NCI-H748 treated with DMSO at 0.1 percent for 48 hours (cell line): ENCODE measurements at places on chromosomes 5 and 9.

DNA sequence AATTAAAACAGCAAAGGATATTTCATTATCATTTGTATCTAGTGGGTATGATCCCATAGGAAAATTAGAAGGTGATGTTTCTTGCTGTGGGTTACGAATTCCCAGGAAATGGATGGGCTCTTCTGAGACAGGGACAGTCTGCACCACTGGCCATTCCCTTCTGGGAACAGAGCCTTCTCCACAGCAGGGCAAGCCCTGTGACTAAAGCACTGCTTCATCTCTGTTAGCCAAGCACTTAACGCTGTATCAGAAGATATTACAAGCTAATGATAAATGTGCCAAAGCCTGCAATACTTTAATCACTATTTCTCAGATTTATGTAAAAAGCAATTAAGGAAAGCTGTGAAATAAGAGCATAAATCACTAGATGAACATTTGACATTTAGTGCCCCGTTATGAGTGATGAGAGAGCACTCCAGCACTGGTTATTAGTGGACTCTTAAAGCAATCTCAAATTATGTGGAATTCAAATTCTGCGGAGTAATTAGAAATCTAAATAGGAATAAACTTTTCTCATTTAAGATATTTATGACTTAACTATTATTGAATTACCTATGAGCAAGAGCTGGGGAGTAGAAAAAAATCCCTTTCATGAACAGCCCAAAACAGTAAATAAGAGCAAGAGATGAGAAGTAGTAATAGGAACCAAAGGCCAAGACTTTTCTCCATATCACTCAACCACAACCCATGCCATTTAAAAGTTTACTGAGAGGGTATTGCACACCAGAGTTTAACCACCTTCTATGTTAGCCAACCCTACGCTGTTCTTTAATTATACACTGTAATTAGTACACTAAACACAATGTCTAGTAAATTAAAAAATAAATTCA lies 49.2 kb downstream of the FAM240B start:
- DNase-seq, result no peak

GRCh38 chr9:107566611-107567061 lies 77.1 kb upstream of the KLF4 start:
- DNase-seq, result no peak

- DNase-seq, result no peak
Observed at GRCh38 chr5:132466433-132467286, 23.9 kb downstream of the IRF1 start.

DNA sequence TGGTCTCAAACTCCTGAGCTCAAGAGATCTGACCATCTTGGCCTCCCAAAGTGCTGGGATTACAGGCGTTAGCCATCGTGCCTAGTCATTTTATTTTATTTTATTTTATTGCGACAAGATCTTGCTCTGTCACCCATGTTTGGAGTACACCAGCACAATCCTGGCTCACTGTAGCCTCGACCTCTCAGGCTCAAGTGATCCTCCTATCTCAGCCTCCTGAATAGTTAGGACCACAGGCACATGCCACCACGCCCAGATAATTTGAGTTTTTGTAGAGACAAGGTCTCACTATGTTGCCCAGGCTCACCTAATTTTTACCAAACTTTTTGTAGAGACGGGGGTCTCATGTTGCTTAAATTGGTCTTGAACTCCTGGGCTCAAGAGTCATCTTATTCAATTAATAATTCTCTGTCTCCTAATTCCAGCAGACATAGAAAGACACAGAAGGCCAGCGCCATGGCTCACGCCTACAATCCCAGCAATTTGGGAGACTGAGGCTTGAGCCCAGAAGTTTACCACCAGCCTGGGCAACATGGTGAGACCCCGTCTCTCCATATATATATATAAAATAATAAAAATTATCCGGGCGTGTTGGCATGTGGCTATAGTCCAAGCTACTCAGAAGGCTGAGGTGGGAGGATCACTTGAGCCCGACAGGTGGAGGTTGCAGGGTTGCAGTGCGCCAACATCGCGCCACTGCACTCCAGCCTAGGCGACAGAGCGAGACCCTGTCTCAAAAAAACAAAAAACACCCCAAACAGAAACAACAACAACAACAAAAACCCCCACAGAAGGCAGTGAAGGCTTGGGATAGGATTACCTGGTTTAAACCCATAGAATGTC lies 1.0 kb upstream of the UBAP1 start:
- DNase-seq, result no peak

DNA sequence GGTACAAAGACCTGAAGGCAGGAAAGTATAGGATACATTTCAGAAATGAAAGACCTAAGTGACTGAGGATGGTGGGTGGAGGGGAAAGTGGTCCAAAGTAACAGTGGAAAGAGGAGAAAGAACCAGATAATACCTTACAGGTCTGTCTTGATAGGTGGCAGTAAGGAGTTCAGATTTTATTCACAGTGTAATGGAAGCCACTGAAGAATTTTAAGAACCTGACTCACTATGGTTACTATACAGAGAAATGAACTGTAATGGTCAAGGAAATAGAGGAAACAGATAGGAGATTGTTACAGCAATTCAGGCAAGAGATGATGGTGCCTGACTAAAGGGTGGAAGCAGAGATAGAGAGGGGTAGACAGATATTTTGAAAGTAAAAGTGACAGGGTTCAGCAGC lies 46.5 kb downstream of the EPB41L4A start:
- no peak for DNase-seq

- DNase-seq, result peak; percentile 75
Observed at GRCh38 chr5:155850370-155850769, 476.6 kb upstream of the SGCD start.

DNA sequence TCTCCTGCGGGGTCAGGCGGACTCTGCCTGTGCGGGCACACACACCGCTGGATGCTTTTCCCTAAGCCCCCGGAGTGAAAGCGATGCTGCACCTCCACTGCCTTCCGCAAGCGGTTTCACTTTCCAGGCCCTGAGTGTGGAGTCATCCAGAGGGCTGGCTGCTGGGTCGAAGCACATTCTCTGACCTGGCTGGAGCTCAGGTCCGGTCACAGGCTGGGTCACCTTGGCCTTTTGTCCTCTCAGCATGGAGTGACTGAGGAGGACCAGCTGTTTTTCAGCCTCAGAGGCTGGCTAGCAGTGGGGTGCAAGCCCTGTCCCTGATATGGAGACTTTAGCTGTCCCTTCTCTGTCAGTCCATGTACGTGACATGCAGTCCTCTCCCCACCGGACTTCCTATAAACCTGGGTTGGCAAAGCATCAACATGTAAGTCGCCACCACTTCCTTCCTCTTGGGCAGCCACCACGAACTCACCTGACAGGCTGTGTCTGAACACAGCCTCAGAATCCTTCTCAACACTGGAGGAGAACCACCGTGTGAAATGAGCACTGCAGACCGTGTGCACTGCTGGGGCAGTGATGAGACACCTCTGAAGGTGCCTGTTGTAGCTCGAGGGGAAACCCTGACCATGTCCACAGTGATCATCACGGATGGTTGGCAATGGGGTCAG lies 51.3 kb downstream of the GADD45G start:
- no peak for DNase-seq

GRCh38 chr5:55232985-55233928 lies at the start of gene CCNO:
Gene CCNO (minus strand): TSS chr5:55233608. CDS start chr5:55233523, 85 bp downstream.
- DNase-seq, result peak; percentile 88

DNA sequence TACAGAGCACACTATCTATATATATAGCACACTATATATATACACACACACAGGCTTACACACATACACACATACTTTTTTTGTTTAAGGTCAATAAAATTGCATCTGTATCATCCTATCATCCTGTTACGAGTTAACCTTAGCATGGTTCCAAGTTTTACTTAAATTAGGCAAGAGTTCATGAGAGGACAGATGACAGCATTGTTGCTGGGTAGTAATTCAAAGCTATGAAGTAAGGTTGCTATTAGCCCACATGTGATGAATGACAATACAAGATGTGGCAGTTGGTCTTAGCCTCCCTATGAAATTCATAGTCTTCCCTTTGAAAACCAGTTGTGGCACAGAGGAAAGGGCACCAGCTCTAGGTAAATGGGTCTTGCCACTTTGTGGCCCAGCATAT lies 438.1 kb downstream of the ACTL7B start:
- no peak for DNase-seq

- DNase-seq, result peak; percentile 7
Observed at GRCh38 chr9:111661802-111662521, 557 bp downstream of the GNG10 start.

GRCh38 chr5:125115195-125115525 lies 368.7 kb upstream of the ZNF608 start:
- no peak for DNase-seq

GRCh38 chr9:98730871-98731270 lies 22.1 kb upstream of the GABBR2 start:
- DNase-seq, result no peak

- DNase-seq, result no peak
Observed at GRCh38 chr5:143229896-143230675, 173.4 kb downstream of the NR3C1 start.

GRCh38 chr5:150176745-150177477 lies 10.3 kb downstream of the CDX1 start:
- no peak for DNase-seq

DNA sequence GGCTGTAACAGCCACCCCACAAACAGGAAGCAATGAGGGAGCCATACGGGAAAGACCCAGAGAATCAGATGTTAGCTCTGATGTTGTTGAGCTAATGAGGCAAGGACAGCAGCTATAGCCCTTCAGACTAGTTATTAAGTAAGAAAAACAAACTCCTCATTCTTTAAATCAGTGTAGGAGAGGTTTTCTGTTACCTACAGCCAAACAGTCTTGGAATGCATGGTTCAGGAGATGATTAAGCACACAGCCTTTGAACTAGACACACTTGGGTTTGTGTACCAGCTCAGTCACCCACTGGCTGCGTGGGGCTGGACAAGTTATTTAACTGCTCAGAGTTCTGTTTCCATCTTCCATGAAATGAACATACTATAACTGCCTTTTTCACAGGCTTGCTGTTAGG lies 68.1 kb downstream of the SPOCK1 start:
- DNase-seq, result no peak

DNA sequence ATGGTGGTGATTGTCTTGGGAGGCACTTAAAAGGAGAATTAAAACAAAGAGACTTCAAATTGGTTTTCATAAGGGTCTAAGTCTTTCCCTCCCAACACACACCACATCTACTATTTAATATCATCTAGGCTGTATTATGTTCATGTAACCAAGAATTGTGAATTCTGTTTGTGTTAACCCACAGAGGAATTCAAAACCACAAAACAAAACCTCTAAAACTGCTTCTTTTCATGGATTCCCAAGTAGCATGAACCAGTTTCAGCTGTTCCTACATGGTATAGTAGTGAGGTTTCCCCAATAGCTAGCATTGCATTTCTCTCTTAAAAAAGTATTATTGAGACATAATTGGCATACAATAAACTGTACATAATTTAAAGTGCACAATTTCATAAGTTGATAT lies 283.8 kb downstream of the CD180 start:
- DNase-seq, result no peak

- no peak for DNase-seq
Observed at GRCh38 chr9:128155736-128156500, 4.1 kb upstream of the BBLN start.

DNA sequence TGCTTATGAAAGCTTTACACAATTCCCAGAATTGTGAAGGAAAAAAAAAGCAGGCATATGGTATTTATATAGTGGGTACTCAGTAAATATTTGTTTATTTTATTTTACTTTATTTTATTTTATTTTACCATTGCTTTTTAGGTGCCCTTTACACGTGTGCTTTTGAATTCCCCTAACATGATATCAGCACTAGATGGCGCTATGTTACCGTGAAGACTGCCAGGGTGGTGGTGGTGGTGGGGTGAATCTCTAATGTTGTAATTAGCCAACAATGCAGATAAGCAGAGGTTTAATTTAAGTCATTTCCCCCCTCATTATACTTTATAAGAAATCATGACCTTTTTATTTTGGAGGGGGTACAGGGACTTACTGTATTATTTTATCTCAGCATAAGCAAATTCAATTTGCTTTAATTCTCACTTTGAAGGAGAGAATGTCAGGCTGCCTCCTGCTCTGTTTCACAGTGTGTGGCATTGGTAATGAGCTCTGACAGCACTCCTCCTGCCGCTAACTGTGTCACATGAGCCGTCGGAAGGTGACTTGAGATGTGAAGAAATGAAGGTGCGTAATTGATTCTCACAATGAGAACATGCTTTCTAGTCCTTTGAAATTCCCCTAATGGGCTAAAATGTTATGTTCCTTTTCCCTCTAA lies 165.6 kb downstream of the YTHDC2 start:
- peak; percentile 42 for DNase-seq

- no peak for DNase-seq
Observed at GRCh38 chr5:5220901-5221631, 80.9 kb downstream of the ADAMTS16 start.

- DNase-seq, result no peak
Observed at GRCh38 chr5:150544611-150545219, 36.8 kb downstream of the NDST1 start.

- DNase-seq, result no peak
Observed at GRCh38 chr9:13089666-13090065, 189.8 kb downstream of the MPDZ start.

DNA sequence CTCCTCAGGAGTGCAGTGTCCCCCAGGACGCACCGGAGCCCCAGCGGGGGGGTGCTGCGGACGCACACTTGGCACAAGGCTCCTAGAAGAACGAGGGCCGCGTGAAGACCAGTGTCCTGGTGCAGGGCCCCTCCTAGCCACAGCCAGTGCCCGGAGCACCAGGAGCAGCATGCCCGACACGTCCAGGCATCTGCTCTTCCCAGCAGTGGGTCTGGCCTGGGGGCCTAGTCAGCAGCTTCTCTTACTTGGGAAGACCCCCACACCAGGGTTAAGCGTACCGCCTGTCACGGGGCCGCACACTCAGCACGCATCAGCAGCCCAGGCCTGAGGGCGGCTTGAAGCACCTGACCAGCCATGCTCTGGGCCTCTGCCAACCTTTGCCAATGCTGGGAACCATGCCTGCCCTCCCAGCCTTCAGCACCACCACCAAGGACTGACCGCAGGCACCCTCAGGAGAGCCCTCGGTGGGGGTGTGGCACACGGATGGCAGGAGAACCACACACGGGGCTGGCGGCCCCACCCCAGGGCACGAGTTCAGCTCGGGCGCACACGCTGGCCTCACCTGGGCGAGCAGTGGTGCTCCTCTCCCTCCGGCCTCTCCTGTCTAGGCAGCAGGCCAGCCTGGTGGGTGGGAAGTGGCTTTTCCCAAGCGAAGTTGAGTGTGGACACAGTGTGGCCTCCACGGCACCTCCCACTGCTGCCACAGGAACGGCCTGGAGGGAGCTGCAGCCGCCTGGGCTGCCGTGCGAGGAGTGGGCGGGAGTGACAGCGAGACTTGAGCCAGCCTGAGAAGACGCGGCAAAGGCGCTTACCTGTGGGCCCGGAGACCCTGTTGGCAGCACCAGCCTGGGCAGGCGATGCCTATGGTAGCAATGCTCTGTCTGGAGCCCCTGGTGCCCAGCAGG lies 12.0 kb upstream of the AJM1 start:
- no peak for DNase-seq
